ENCODE measurements at places on chromosomes 3 and 15.

- DNase-seq: no peak
Measured at GRCh38 chr3:24401090-24401810, 93.4 kb downstream of the THRB start.

DNA sequence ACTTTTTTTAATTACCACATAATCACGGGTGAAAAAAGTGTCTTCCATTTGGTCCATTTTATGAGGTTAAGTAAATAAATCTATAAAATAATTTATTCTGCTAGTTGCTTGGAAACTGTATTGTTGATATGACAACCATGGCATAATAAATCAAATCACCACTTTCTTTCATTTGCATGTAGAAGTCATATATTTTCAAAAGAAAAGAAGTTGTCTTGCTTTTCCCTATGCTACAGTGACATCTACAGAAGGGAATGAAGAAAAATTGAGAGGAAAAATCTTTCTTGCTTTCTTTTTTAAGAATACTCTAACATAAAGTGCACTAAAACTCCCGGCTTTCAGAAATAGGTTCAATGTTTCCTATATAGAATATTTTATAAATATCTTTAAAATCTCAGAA, 228.5 kb downstream of the ZBBX start:
- no peak for DNase-seq

- no peak for DNase-seq
Measured at GRCh38 chr15:26767169-26767670, 5.6 kb downstream of the GABRB3 start.

GRCh38 chr15:33091983-33092693, 102.4 kb downstream of the FMN1 start:
- no peak for DNase-seq

DNA sequence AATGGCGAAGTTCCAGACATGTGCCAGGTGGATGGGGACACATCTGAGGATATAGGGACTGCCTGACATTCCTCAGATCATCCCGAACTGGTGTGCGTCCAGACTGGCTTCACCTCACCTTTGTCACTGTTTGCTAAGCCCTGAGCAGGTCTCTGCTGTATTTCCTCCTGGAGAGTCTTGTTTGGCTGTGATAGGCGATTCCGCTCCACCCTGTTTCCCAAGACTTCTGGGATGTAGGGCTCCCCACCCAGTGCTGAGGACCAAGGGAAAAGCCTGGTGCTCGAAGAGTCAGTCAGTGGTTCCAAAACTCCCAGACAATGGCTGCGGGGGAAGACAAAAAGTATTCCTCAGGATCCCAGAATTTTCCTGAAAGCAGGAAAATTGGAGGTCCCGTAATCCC, 11.1 kb upstream of the FURIN start:
- no peak for DNase-seq

DNA sequence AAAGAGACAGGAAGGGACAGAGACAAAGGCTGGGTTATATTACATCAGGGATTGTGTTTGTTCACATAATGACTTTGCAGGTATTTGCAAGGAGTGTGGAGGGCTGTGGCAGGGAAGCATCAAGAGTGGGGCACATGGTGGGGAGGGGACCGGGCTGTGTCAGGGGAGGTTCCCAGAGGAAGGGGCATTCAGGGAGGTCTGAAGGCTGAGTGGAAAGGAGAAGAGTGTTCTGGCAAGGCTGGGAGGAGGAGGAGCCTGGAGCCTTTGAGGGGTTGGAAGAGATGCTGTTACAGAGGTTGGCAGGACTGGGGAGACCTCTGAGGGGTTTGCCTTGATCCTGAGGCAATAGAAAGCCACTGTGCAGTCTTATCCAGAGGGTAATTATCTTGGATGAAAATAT, 49.4 kb downstream of the EXOG start:
- no peak for DNase-seq

DNA sequence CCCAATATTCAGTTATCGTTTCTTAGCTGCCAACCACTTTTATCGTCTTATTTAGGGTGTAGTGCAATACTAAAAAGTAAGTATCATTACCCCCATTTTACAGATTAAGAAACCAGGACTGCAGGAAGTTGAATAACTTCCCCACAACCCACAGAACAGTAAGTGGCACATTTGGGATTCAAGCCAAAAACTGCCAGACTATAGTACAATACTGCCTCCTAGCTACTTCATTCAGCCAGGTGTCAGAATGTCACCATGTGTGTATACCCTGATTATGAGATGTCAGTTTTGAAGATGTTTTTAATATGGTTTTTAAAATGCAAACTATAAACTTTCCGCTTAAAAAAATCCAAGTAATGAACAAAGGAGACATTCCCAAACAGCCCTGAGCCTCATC, 74.2 kb upstream of the PROK2 start:
- no peak for DNase-seq

DNA sequence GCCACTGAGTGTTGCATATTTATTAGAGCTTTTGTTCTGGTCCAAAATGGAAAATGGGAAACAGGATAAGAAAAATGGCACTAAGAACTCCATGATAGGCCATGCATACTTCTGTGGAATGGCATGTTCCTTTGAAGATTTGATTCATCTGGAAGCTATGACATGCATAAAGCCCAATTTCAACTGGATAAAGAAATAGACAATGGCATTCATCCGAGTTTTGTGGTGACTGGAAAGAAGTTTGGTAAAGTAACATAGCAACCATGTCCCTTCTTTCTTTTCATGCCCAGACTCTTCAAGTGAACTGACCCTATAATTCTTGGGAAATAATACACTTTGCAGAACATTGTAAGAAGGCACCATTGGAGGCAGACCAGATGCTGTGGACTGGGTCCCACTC, 368.4 kb upstream of the IL12A start:
- no peak for DNase-seq

DNA sequence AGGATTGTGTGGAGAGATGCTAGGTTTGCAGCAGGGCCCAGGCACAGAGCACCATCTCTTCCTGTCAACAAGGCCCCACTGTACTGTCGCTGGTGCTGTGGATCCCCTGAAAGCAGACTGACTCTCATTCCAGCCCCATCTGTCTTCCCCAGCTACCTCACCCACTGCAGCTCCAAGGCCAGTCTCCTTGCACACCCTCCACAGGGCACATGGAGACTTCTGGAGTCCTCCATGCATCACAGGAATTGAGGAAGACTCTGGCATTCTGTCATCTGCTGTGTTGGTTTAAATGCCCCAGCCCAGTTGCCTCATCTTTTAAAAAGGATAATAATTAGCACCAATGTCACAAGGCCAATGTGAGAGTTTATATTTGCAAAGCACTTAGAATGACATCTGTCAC, 301.2 kb downstream of the RPLP1 start:
- no peak for DNase-seq

GRCh38 chr3:135581806-135582205, 383.7 kb upstream of the PPP2R3A start:
- DNase-seq: no peak

DNA sequence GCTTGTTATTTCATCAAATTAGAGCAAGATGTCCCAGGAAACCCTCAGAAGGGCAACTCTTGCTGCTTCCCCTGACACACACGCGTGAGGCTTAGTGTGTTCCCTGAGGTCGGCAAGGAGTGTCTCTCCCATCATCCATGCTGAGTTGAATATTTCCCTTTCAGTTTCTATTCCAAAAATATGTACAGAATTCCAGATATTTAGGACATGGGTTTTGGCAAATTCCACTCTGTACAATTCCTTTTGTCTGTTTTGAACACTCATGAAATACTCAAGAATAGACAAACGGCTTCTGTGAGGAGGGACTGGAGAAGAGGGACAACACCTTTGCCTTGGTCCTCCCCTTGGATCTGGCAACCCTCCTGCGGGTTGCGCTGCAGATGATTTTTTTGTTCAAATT, 138.0 kb downstream of the DUT start:
- DNase-seq: no peak

GRCh38 chr15:32951736-32952464, 234.1 kb downstream of the GREM1 start:
- DNase-seq: no peak
